Endothelial cell (in vitro differentiated cells): ENCODE measurements at places on chromosomes 6 and 20.

GRCh38 chr6:74319292-74319691 is 623.3 kb downstream of the CD109 start:
- no peak for DNase-seq

DNA sequence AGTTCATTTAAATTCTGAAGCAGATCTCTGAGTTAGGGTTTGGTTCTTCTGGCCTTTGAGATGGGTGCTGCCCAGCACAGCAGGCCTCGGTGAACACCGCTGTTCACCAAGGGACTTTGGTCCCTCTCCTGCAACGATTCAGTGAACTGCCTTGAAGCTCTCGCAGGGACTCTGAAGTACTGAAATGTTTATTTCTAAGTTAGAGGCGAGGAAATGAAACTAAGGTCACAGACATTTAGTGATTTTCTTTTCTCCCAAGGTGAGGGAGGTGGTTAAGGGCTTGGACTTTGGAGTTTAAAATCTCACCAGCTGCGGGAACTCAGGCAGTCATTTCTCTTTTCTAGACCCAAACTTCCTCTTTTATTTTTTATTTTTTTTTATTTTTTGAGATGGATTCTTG is 26.2 kb downstream of the E2F3 start:
- no peak for DNase-seq

GRCh38 chr6:135063926-135064325 is 9.3 kb upstream of the HBS1L start:
- DNase-seq = no peak

GRCh38 chr6:117346142-117346930 is 79.4 kb downstream of the ROS1 start:
- DNase-seq = no peak

GRCh38 chr6:39695447-39695846 is 29.8 kb downstream of the KIF6 start:
- DNase-seq = no peak

GRCh38 chr20:32474009-32474716 is 111.0 kb downstream of the NOL4L start:
- peak; percentile 3 for DNase-seq
